Effector memory CD8-positive, alpha-beta T cell (primary cell): ENCODE measurements at places on chromosomes 11 and 22.

DNA sequence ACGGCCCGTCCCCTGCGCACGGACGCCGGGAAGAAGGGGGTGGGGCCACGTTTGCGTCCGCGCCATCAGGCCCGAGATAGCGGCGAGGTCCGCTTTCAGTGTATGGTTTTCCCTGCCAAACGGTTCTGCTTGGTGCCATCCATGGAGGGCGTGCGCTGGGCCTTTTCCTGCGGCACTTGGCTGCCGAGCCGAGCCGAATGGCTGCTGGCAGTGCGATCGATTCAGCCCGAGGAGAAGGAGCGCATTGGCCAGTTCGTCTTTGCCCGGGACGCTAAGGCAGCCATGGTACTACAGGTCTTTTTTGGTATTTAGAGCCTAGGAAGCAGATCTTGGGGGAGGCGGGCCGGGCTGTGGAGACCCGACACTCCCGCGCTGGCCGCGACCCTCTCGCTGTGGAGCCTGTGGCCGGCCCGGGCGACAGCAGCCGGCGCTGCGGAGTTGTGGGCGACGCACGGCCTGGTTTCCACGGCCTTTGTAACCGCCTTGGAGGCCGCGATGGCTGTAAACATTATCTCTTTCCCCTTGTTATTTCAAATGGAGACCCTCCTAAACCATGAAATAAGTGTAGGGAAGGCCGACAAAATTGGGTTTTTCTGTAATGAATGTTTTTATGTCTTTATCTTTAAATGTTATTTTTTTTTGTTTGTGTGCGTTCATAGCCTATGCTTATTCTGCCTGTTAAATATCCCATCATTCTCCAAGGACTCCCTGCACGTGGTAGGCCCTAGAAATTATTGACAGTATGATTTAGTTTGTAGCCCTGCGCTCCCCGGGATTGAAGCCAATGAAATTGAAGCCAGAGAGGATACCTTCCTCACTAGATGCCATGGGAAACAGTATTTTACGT lies at the start of gene AASDHPPT:
TSS of gene AASDHPPT (plus strand) at position 54 of the 847 bp plus-strand sequence. CDS start at position 103, 49 bp downstream.
- no peak for DNase-seq

DNA sequence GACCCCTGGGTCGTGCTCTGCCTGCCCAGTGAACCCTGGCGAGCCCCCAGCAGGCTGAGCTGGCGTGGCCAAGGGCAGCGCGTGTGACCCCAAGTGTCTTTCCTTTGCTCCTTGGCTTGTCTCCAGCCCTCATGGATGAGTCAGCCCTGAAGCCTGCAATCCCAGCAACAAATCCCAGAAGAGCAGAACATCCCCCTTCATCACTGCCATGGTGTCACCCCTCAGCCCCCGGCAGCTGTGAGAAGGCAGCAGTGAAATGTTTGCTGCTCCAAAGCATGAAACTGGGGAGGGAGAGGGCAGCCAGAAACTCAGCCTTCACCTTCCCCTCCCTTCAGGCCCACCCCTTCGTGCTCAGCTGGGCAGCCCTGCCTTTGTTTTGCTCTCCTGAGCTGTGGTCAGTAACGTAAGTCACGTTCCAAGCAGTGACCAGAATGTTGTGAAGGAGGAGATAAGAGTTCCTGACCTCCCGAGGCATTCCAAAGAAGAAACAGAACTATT lies 29.8 kb downstream of the ADAMTS15 start:
- DNase-seq: no peak

DNA sequence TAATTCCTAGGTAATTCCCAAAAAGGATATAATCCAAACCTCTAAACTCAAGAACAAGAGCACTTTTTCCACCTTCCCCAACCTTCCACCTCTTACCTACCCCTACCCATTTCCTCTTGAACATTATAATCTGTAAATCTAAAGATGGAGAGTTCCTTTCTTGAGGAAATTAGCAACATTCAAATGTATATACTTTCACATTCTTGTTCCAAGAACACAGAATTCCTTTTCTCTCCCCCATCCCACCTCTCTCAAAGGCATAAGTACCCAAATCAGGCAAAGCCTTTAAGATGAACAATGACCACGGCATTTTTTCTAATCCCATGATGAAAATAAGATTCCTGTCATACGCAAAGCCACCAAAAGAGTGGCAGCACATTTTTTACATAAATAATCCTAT lies 18.3 kb downstream of the RRAS2 start:
- DNase-seq: no peak

- DNase-seq: no peak
Measured at GRCh38 chr11:18972336-18972735, 33.1 kb upstream of the MRGPRX1 start.

GRCh38 chr11:11987503-11988022 lies 20.9 kb downstream of the DKK3 start:
- DNase-seq: no peak

DNA sequence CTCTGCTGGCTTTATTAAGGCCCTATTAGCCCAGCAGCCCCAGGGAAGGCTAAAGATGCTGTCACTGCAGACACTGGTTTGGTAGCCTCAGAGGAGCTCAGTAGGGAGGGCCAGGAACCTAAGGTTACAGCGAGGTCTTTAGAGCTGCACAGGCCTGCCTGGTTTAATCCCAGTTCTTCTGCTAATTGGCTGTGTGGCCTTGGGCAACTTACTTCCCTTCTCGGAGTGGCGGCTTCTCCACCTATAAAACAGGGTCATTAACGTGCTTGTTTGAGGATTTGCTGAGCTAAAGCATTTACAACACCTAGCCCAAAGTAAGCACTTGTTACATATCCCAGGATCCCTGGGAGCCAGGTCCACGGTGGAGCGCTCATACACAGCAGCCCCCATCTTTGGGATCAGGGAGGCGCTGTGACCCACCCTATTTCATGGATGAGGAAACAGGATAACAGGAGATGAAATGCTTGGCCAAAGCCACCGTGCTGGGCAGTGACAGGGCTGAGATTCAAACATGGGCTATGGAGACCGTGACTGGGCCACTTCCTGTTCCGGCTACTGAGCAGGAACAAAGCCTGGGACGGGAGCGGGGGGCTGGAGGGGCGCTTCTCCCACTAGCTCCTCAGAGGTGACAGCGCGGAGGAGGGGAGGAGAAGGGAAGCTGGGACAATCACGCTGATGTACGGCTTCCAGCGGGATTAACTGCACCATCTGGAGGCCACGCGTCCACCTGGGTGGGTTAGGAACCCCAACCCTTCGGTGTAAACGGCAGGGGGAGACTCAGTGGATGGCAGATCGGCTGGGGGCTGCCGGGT lies 61.5 kb downstream of the IGLL1 start:
- DNase-seq: no peak
